ENCODE measurements at places on chromosomes 3 and 15. TPM values are rescaled to one million over a fixed set of nuclear protein-coding genes. Genes with fewer than 3 reads are reported as not detected.
A peak's percentile ranks its signal among the peaks of the same experiment; 100 is the strongest.

The SH3GL3 gene
- 0.63 TPM for total RNA-seq

The PPM1M gene
- 11.8 TPM for total RNA-seq

The CCR2 gene
- 1.9 TPM for total RNA-seq

The ZNF621 gene
- 10.7 TPM for total RNA-seq

The ATXN7 gene
- 13.0 TPM for total RNA-seq

The CLDN18 gene
- total RNA-seq = 47.9 TPM

The ARRDC4 gene
- total RNA-seq = 20.1 TPM

The GOLGA6B gene
- not detected for total RNA-seq

- no peak for DNase-seq
Observed at GRCh38 chr15:100859970-100860828, 19.4 kb upstream of the ALDH1A3 start.

- DNase-seq = no peak
Observed at GRCh38 chr15:79769069-79769481, 127.7 kb downstream of the MTHFS start.

GRCh38 chr3:97241417-97241816 is 427.0 kb downstream of the EPHA6 start:
- no peak for DNase-seq

DNA sequence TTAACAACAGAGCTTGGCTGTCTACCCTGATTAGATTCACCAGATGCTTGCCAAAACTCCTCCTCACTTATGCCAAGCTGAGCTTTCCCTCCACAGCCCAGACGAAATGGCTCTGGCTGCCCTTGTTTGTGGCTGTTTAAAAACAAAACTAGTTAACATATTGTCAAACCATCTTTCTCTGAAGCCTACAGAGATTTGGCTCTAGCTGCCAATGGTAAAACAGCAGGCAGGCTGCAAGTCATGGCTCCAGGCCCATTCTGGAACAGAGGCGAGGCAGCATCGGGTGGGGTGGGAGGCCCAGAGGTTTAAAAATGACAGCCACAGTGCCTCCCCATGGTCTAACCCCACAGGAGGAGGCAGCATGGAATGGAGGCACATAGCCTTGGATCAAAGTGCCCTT is 75.9 kb downstream of the SCN5A start:
- no peak for DNase-seq

DNA sequence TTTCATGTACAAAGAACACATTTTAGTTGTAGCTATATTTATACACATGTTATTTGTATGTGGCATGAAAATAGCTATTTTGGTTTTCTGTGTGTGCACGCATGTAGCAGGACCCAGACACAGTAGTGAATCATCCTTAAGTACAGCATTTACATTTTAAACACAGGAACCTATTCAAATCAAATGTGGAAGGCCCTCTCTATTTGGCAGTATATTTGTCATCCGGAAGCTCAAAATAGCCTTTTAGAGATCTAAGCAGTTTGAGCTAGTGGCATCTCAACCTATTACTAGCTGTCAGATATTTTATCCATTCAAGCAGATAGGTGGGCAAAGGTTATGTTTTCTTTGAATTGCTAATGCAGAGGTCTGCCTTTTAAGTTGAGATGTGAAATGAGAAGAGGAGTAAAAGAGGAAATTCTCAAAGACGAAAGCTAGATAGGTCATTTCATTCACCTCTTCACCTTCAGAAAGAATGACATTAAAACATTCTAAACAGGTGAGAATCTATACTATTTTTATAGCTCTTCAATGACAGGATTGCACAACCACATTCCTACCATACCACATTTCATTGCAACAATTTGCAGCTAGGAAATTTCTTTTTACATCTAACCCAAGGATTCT is 46.3 kb upstream of the TIPARP start:
- no peak for DNase-seq

DNA sequence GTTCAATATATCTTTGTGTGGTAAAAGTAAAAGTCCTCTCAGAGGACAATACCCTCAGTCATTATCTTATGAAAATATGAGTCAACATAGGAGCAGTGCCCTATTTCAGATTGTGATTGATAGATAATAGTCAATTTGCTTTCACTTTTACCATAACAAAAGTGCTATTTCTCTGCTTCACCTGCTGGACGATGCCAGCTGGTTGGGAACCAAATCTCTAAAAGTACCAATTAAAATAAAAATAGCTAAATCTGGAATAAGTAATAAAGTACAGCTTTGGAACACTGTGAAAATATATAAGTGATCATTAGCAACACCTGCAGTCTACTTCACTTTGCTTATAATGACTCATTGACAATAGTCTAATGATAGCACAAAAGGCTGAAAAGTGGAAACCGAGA is 390.3 kb upstream of the AGTR1 start:
- DNase-seq = no peak

DNA sequence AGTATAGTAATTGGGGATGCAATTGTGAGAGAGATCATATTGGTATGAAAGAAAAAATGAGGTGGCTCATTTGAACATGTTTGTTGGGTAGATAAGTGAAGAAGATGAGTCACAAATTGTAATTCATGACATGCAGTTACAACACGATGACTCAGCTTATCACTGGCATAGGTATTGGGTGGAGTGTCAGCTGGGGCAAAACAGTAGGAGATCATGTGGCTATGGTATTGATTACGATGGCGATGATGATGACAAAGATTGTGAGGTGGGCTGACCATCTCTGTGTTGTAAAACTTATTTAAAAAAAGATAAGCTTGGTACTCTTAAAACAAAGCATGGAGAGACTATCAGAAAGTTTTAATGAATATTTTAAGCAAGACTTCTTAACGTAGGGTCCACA is 11.6 kb upstream of the DPH6 start:
- no peak for DNase-seq

- DNase-seq = no peak
Observed at GRCh38 chr3:4719046-4719501, 225.9 kb downstream of the ITPR1 start.

GRCh38 chr3:127456471-127457093 is 134.0 kb downstream of the TPRA1 start:
- peak; percentile 22 for DNase-seq

- no peak for DNase-seq
Observed at GRCh38 chr3:43865351-43865750, 174.6 kb downstream of the ABHD5 start.

- DNase-seq = no peak
Observed at GRCh38 chr3:11074451-11074850, 79.8 kb upstream of the HRH1 start.

DNA sequence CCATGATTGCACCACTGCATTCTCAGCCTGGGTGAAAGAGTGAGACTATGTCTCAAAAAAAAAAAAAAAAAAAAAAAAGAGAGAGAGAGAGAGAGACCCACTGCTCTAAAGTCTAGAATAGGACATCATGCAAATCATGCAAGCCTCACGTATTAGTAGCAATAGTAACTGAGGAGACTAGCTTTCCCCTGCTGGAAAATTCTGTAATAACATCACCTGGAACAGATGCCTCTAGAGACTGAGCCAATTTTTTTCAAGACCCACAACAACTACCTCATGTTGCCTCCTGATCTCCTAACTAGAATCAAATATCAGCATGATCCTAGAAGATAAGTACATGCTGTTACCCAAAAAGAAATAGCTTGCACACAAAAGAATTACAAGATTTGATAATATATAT is 461.9 kb downstream of the AGBL1 start:
- no peak for DNase-seq

- DNase-seq = no peak
Observed at GRCh38 chr3:151016478-151016795, 43.9 kb upstream of the CLRN1 start.

GRCh38 chr3:105970283-105970682 is 101.5 kb upstream of the CBLB start:
- no peak for DNase-seq

DNA sequence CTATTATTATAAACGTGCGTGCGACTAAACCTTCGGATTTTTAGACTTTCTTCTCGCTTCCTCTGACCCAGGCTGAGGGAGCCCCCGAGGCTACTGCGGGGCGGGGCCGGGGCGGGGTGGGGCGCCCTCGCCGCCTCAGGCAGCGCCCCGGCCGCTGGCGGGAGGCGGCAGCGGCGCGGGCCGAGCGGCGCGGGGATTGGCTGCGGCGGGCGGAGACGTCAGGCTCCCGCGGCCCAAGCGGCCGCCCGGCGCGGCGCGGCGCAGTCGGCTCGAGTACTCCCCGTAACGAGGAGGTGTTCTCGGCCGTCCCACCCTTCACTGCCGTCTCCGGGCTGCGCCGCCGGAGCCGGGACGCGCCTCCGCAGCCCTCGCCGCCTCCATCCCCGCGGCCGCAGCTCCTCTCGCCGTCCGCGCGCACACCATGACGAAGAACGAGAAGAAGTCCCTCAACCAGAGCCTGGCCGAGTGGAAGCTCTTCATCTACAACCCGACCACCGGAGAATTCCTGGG is at the start of gene ATP1B3:
TSS of gene ATP1B3 (plus strand) at position 263 of the 510 bp plus-strand sequence. CDS start at position 422, 159 bp downstream.
- peak; percentile 90 for DNase-seq

DNA sequence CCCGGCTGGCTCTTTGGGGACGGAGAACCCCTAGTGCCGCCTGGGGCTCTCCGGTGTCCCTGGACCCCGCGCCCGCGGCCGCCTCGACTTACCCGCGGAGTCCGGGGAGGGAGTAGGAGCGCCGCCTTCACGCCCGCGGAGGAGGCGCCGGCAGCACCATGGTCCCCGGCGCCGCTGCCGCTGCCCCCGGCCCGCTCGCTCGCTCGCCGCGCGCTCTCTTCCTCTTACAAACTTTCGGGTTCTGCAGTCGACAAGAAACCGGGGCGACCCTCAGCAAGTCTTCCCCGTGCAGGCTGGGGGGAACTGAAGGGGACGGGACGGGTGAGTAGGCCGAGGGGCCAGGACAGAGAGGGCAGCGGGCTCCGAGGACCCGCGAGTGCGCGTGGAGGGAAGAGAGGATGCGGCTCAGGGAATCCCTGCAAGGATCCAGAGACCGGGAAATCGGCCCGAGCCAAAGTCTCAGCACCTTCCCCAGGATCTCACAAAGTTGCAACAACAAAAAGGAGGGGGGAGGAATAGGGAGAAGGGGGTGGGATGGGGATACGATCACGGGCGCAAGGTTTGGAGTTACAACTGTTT is 2.0 kb downstream of the FOXP1 start:
- peak; percentile 54 for DNase-seq

DNA sequence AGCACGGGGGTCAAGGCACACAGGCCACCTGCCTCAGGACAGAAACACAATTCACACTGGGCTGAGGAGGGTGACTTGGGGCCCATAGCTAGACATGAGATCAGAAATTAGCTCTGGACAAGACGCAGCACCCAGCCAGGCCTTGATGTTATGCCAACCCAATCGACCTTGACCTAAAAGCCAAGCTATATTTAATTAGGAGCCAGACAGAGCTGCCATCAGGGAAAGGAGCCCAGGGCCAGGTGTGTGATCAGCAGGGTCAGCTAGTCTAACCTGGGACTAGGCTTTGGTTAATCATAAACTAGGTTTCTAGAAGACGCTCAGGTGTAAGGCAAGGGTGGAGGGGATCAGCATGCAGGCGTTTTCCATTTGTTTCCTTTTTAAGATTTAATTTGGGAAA is 23.9 kb upstream of the SLC25A36 start:
- no peak for DNase-seq

- no peak for DNase-seq
Observed at GRCh38 chr3:96843505-96844203, 29.3 kb downstream of the EPHA6 start.

- no peak for DNase-seq
Observed at GRCh38 chr3:128205558-128206145, 52.4 kb downstream of the EEFSEC start.

GRCh38 chr3:126931806-126932187 is 51.1 kb upstream of the PLXNA1 start:
- DNase-seq = no peak

GRCh38 chr3:142394921-142395622 is 52.8 kb downstream of the XRN1 start:
- DNase-seq = no peak

- DNase-seq = no peak
Observed at GRCh38 chr15:85035980-85036379, 54.3 kb downstream of the PDE8A start.

DNA sequence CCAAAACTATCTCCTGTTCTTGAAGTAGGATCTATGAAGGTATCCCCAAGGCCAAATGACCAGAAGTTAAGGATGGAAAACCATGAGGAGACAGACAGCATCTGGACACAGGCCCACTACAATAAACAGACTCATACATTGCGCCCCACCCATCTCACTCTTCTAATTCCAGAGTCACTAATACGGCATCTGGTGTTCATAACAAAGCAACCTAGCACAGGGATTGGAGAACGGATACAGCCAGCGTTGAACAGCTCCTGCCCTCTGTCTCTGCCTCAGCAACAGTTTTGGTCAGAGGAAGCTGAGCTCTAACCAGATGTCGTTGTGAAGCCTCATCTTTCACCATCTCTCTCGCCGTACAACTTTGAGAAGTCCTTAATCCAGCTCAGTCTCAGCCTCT is 44.5 kb upstream of the CCDC80 start:
- DNase-seq = no peak

DNA sequence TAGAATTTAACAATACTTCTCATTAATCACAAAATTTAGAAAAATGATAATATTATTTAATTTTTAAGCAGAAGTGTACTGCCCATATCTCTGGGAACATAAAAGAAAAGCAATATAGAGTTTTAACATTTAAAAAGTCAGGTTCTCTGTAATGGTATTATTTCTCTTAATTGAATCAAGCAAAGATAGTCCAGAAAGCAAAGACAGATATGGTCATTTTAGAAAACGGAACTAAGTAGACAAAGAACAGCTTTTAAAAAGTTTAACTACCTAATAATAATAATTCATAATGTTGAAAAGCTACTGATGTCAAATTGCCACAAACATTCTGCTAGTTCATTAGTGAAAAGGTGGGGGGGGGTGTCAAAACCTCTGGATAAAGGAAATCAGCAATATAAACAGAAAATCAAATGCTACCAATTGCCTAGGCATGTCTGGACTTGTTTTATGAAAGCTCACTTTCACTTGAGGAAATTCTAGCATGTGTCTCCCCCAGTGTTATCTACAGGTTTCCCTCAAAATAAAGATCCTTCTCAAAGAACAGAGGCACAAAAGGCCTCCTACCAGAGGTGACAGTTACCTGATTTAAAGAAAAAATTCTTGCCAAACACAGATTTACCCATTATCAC is 1.7 kb downstream of the ZMAT3 start:
- DNase-seq = no peak

DNA sequence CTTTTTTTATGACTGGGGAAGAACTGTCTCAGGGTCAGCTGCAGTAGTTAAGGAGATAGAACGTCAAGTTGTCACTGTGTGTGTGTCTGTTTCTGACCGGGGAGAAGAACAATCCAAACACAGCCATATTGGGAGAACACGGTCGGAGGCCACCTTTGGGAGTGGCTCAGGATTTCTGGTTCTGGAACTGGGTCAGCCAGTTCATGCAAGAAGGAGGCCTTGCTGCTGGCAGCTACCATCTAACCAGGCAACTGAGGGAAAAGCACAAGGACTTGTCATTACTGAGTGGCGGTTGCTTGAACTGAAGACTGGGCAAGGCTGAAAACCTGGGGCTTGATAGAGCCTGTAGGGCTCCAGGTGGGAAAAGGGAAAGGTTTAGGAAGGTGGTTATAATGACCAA is 24.6 kb downstream of the GLDN start:
- DNase-seq = no peak
